ENCODE measurements at places on chromosomes 5 and 9.

DNA sequence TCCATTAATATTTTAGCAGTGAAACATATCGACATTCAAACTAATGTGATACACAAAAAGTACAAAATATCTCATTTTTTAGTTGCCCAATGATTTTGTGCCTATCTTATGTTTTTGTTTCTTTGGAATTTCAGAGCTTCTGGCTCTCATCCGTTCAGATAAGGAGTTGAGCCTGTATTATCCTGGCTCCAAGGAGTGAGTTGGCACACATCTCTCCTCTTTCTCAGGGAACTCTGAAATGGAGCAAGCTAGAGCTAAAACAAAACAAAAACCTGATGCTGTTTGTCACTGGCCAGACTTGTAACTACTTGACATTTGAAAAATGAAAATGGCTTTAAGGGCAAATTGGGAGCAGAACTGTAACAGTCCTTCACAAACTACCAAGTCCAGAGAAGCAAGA, 131.3 kb upstream of the SLC28A3 start:
- no peak for DNase-seq

GRCh38 chr5:87899721-87900131, 368.9 kb downstream of the TMEM161B start:
- DNase-seq = no peak

DNA sequence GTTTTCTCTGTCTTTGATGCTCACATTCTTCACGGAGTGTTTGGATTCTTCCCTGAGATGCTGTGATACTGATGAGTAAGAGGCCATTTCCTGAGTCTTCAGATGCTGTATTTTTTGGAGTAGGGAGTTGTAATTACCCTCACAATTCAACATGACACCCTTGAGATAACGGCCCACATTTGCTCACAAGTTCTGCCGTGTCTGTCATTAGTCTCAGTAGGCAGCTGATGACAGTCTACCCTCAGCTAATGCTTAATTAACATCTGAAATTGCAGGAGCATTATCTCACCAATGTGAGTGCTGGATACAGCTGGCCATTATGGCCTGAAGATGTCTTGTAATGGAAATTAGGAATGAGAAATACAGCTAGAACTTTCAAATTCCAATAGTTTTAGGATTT, 307.1 kb upstream of the ADCY2 start:
- DNase-seq = no peak

- no peak for DNase-seq
These were observed 639.7 kb upstream of the C9orf72 start for GRCh38 chr9:28212979-28213378.

GRCh38 chr5:37739817-37740261, 100.0 kb downstream of the GDNF start:
- DNase-seq = no peak

DNA sequence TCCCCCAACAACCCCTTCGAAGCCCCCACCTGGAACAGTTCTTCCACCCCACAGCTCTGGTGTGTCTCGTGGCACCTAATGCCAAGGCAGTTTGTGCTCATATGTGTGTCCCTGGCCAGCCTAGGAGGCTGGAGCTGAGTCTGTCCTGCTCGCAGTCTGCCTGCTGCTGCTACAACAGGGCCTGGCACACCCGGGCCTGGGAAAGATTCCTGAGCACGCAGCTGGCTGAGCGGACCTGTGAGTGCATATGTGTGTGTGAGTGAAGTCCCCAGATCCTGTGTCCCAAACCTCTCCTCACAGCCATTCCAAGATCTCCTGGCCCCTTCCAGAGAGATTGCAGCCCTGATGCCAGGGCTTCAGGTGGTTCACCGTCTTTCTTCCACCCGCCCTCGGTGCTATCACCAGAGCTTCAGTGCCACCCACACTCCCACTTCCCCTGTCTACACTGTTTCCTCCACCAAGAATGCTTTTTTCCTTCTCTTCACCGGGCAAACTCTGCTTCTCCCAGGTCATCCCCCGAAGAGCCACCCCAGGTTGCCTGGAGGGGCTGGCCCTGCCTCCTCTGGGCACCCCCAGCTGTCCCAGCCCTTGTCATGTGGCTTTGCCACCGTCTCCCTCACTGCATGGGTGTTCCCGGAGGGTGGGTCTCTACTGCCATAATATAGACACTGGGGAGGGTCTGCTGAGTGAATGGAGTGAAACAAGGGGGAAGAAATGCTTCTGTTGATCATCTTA, 28.4 kb downstream of the LMX1B start:
- no peak for DNase-seq

GRCh38 chr5:150303660-150304386, 1.1 kb upstream of the ARSI start:
- no peak for DNase-seq

DNA sequence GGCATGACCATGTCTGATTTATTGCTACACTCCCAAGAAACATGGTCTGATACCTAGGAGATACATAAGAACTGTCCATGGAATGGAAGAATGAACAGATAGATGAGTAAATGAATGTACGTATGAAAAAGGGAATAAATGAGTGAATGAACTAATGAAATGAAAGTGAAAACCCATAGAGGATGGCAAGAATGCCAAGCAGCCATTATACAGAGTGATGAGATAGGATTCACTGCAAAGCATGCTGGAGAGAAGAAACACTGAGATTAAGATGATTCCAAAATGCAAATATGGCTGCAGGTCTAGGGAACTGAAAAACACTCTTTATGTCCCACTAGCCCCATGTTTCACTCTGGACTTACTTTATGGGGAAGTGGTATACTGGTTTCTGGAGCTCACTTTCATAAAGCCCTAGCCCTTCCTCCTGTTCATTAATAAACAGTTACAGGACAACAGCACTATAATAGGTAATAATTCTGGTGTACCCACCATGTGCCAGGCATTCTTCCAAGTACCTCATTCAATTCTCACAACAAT, 170.3 kb upstream of the RAD23B start:
- no peak for DNase-seq

GRCh38 chr5:116176121-116176520, 91.3 kb downstream of the COMMD10 start:
- no peak for DNase-seq

- DNase-seq = no peak
These were observed 165.3 kb upstream of the GAS1 start for GRCh38 chr9:87112656-87113055.

DNA sequence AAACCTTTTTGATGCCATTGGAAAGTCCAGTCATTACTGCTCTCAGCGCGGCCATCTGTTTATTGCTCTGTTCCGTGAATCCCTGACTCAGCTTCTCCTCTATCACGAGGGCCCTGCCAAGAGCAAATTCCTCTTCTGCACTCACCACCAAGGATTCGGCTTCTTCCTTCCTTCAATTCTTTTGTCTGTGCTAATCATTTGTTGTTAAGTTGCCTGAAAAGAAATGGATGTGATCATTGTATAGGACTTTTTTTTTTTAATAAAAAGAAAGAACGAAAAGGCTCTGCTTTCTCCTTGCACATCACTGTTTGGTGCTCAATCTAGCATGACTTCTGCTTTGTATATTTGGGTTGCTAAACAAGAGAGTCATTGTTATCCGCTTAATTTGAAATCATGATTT, 128.7 kb upstream of the PIK3R1 start:
- DNase-seq = no peak

DNA sequence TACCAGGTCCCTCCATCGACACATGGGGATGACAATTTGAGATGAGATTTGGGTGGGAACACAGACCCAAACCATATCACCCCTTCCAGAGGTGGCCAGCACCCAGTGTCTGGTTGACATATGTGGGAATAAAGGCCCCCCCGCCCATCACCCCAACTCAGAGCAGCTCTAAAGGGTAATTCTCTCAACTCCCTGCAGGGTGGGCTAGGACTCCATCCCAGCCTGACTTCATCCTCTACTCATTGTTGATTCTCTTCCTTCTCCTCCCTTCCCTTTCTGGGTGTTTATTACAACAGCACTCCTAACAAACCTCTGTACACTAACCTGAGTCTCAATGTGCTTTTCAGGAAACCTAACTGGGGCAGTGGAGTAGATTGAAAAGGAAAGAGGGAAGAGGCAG, 339.9 kb downstream of the ACTL7B start:
- no peak for DNase-seq

GRCh38 chr9:81113453-81114124, 575.8 kb downstream of the TLE1 start:
- no peak for DNase-seq

DNA sequence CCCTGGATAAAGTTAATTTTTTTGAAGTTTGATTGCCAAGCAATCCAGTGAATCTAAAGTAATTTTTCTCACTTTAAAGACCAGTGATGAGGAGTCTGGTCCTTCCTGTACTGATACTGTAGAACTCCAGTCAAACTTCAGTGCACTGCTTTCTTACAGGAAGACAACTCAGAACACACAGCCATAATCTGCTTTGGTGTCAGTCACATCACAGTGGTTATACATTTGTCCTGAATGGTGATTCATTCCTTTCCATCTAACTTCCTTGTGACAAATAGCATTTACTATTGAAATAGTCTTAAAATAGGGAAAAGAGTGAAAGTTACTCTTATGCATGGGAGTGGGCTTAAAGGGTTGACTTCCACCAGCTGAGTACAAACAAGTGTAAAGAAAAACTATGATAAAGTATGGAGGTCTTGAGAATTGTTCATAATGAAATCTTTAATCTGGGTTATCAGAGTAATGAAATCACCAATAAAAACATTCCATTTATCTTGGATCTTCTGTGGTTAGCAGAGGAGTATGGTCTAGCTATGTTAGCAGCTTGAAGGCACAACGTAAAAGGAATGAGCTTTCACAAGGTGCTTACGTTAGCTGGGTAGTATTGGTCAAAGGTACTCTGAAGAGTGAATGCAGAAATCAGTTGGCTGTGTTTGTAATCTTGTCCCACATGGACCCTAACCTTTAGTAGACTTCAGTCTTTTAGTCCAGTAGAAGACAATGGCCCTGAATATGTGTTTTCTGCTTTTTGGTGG, 41.5 kb downstream of the DCP2 start:
- no peak for DNase-seq

DNA sequence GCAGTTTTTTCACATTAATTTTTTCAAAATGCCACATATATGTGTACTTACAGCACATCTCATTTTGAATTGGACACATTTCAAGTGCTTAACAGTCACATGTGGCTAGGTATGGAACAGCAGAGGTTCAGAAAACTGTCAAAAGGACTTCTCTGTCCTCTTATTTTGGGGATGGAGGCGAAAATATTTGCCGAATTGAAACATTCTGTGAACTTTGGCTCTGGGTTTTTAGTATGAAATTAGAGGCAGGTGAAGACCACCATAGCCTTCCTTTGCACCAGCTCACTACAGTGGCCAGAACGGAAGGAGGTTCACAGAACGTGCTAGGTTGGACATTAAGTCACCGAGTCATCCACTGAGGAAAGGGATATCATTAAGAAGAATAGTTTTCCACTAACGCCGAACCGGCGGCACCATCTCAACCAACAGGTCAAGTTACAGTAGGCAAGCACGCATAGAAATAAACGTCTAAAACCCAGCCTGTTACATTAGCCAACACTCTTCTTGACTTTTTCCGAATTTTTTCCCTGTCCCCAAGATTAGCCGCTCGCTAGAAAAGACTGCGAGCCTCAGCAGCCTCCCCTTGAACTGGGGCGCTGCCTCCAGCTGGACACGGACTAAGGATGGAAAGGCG, 1.8 kb upstream of the TLE4 start:
- DNase-seq = no peak

DNA sequence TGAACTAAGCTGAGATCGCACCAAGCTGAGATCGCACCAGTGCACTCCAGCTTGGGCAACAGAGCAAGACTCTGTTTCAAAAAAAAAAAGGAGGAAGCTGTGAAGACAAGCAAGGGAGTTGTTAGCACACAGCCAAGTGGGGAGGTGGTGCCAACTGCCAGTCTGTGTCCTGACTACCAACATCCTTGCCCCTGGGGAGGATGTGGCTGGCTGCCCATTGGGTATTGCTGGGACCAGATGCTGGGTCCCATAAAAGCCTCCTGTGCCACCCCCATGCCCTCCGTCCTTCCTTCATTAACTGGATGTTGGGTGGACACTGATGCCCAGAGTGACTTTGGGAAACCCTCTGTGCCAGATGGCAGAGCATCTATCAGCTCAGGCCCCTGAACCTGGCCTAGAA, 157.1 kb upstream of the COL5A1 start:
- DNase-seq = no peak

DNA sequence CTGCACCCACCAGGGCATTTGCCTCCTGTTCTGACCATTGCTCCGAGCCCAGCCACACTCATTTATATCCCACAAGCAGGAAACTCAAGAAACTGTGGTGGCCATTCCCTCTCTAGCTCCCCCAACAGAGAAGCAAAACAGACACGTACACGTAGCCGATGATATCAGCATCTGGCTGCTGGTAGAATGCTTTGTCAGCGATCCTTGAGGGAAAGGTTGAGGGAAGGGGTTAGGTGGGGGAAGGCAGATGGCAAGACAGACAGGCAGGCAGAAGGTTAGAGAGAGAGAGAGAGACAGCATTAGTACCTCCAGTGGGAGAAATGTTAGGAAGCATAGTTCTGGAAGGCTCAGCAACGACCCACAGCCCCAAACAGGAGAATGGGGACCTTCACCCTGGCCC, 7.8 kb downstream of the HIGD2A start:
- DNase-seq = no peak

GRCh38 chr5:159780246-159780645, 136.0 kb upstream of the ADRA1B start:
- no peak for DNase-seq

DNA sequence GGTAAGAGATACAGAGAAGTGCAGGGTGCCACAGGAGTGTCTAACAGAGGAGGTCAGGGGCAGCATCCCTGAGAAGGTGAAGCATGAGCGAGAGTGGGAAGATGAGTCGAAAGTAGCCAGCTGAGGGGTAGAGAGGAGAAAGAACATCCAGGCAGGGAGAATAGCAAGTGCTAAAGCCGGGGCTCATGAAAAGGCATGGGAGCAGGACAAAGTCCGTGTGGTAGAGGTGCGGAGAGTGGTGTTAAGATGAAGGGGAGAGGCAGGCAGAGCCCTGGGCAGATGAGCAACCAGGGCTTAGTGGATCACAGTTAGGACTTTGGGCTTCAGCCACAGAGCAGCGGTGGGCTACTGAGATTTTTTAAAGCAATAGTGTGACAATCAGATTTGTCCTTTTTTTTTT, 10.5 kb downstream of the SLC22A5 start:
- no peak for DNase-seq

DNA sequence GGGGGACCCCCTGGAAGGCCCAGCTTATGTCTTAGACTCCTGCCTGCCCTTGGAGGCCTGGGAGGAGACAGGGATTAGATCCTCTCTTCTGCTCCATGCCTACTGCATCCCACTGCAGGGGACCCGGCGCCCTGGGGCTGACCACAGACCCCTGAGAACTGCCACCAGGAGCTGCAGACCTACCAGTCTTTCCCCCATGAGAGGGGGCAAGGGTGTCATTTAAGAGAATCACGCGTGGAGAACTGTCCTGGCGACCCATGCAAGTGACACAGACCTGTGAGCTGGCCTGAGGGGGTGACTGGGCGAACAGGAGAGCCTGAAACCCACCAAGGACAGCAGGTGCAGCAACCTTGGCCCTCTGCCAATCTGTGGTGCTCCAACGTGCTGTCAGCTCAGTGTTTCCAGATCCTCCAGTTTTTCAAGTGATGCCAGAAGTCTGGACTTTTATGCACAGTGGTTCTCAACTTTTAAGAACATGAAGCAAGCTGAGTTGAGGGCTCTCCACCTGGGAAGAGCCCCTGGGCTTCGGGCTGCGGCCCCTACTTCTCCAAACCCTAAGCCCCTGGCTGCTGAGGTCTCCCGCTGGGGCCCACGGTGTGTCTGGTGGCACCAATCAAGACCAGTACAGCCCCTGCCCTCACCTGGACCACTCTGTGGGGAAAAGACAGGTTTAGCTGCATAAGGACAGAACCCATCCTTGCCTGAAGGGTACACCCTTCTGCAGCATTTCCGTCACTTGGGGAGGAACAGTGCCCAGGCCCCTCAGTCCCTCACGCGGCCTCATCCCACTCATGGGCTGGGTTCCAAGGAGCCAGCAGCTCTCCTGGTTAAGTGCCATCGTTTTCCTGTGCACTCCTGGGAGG, 18.2 kb downstream of the GFPT2 start:
- no peak for DNase-seq

Measured in effector memory CD4-positive, alpha-beta T cell (primary cell).